ENCODE measurements at places on chromosomes 12 and 14.

DNA sequence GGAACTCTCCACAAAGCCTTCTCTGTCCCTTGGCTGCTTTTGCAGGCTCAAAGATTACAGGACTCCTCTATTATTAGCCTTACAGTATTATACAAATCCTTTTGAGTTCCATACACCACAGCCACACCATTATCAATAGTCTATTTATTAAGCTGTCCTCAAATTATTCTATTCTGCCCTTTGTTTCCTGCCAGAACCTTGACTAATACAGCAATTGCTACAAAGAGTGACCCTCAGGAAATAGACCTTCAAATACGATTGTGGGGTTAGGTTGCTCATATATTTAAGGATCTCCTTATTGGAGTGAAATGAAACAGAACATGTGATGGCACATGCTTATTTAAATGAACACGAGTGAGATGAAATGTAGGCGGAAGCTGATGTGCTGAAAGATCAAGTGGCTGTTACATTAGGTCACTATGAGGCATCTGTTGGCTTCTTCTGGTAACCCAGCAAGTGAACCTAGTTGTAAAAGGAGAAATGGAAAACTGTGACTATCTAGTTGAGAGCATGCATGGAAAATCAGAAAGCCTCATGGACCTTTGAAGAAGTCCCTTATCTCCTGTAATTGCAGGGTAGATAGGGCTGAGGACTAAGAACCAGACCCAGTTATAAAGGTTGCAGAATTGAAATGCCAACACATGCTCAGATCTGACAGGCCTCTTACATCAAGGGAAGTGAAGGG lies 75.5 kb downstream of the AVPR1A start:
- DNase-seq, result no peak

GRCh38 chr14:60515511-60516289 lies 6.8 kb downstream of the SIX6 start:
- peak; percentile 19 for DNase-seq

GRCh38 chr12:111283966-111284365 lies 84.9 kb downstream of the PHETA1 start:
- DNase-seq, result no peak

DNA sequence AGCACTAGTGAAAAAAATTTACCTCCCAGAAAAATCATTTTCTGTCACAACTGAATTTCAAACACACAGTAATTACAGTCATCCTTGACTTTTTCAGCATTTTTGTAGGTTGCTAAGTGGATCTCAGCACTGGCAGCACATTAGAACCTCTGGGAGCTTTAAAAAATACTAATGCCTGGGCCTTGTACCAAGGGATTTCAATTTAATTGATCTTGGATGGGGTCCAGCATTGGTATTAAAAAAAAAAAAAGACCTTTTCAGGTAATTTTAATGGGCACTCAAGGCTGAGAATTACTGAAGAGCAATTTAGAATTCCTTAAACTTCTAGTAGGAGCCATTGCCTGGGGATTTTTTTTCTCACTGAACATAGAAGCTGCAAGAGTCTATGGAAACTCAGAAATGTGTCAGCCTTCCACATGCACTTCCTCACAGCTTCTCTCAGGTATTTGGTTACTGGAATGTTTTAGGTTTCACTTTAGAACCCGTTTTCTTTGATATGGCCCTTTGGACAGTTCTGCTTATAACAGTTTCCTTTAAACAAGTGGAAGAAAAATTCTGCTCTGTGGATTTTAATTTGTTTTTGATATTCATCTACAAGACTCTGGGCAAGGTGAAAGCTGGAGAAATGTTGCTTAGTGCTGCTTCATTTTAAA lies 88.5 kb upstream of the DACT1 start:
- no peak for DNase-seq

- DNase-seq, result no peak
Measured at GRCh38 chr12:101599771-101600484, 5.2 kb downstream of the MYBPC1 start.

- DNase-seq, result no peak
Measured at GRCh38 chr12:41438854-41439541, 250.9 kb downstream of the PDZRN4 start.

- DNase-seq, result peak; percentile 29
Measured at GRCh38 chr14:104224506-104225277, 86.3 kb downstream of the KIF26A start.

GRCh38 chr12:12592930-12593329 lies 18.7 kb upstream of the CREBL2 start:
- DNase-seq, result no peak

DNA sequence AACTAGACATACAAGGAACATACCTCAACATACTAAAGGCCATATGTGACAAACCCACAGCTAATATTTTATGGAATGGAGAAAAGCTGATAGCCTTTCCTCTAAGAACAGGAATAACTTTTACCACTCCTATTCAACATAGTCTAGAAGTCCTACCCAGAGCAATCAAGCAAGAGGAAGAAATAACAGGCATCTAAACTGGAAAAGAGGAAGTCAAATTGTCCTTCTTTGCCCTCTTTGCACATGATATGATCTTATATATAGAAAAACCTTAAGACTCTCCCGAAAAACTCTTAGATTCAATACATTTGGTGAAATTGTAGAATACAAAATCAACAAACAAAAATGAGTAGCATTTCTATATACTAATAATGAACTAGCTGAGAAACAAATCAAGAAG lies 110.0 kb downstream of the ATP23 start:
- no peak for DNase-seq

DNA sequence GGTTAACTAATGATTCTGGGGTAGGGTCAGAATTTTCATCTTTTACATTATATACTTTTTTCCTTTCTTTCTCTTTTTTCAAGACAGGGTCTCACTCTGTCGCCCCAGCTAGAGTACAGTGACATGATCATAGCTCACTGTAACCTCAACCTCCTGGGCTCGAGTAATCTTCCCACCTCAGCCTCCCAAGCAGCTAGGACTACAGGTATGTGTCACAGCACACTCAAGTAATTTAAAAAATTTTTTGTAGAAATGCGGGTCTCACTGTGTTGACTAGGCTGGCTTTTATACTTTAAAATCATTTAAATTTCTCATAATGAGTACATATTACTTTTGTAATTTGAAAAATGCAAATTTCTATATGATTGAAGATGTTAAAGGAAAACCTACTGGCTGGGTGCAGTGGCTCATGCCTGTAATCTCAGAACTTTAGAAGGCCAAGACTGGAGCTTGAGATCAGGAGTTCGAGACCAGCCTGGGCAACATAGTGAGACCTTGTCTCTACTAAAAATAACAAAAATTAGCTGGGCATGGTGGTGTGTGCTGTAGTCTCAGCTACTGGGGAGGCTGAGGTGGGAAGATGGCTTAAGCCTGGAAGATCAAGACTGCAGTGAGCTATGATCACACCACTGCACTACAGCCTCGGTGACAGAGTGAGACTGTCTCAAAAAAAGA lies 25.7 kb downstream of the R3HDM2 start:
- DNase-seq, result peak; percentile 18

GRCh38 chr12:4956054-4956453 lies 46.3 kb downstream of the KCNA1 start:
- no peak for DNase-seq

- peak; percentile 38 for DNase-seq
Measured at GRCh38 chr14:68986926-68987652, 8.0 kb upstream of the ACTN1 start.

DNA sequence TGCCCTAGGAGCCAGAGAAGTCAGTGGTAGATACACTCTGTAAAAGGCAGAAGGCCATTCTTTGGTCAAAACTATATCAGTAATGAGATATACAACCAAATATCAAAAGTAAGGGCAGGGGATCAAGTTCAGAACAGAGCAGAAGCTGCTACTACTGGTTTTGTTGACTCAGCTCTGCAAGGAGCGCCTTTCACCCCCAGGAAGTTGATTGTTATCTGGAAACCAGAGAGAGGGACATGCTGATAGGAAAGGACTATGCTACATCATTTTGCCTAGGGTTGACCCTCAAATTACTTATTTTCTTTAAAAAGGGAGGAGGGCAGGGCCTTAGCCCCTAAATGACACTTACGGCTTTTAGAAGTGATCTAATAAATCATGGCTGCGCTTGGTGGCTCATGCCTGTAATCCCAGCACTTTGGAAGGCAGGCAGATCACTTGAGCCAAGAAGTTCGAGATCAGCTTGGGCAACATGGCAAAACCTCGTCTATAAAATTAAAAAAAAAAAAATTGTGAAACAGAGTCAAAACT lies 194.0 kb downstream of the KLHL28 start:
- DNase-seq, result no peak

DNA sequence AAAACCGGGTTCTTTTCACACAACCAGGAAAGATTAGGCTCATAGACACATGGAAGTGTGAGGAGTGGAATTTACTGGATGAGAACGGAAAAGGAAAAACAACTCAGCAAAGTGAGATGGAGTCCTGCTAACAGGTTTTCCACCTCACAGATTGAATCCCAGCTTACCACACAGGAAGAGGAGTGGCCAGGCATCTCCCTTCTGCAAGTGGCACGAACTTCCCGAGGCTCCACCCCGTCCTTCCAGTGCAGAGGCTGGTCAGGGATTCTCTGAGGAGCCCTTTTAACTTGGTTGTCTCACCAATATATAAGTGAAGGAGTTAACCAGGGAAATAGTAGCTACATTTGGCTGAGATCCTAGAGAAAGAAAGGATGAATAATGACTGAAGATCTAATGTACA lies 102.8 kb downstream of the SCAF11 start:
- DNase-seq, result no peak

DNA sequence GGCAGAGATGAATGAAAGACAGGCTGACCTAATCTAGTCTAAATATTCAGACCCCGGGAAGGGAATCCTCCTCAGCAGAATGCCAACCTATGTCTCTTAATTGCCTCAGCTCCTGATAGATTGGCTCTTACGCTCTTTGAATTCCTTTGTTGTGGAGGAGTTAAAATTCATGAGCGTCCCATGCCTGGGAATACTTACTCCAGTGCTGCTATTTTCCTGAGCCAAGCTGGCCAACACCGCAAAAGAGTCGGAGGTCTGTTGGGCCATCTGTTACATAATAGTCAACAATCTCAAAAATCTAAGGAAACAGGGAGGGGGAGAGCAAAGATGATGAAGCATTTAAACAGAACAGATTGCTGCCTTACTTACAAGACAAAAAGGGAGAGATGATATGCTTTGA lies 182.8 kb downstream of the ASCL1 start:
- no peak for DNase-seq

DNA sequence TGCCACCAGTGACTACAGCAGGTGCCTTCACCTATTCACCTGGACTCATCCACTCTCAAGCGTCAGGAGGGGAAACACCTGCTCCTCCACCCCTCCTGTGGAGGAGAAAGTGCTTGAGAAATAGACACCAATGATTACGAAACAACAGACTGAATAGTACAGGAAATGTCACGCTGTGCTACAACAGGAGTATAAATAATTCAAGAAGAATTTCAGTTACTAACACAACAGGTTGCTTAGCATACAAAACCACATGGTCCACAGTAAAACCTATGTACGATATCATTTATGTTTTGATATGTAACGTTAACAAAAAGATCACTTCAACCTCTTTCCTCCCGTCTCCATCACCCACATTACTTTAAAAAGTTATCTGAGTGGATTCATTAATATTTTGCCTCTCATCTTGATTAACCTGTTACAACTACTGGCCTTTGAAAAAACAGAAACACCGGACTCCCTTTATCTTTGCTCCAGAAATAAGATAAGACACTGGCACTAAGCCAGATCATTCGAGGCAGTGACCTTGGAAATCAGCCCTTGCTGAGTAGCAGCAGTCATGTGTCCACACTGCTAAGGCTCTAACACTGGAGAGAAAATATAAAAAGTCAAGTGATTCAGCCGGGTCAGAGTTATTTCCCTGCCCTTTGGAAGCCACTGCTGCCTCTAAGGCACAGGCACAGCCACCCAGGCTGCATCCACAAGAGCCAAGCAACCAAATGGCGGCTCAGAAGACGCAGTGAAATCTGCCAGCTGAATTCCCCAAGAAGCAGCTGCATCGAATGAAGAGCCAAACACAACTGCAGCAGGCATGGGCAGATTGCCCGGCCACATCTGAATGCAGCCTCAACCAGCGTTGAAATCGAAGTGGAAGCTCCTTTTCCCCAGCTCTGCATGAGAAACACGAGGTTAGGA lies 40.9 kb downstream of the NT5DC3 start:
- DNase-seq, result no peak

DNA sequence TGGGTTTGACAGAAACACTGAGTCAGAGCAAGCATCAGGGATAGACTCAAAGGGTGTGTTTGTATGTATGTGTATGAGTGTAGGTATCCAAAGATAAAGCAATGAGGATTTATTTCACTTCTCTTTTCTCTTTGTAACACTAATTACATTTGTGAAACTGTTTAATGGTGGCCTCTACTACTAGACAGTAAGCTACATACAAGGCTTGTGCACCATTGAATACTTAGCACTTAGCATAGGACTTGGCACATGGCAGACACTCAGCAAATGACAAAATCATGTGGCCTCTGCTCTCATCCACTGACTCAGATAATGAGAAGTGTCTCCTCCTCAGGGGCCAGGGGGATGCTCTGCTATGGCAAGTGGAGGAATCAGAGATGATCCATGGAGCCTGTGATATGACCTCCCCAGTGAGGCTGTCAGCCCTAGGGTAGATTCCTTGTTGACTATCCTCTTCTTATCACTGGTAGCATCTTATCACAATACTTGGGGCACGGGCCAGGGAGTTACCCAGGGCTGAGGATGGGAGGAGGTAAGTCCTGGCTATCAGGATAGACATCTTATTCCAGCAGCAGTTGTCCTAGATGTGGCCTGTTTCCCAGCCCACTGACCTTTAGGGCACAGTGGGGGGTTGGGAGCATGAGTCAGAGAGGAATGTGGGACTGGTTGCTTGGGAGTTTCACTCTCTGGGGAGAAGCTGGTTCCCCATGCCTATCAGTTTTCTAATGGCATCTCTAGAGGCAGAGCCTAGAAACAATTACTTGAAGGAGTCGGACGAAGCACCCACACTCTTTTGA lies 71.2 kb upstream of the HOXC13 start:
- DNase-seq, result no peak

- DNase-seq, result no peak
Measured at GRCh38 chr14:29993143-29993542, 65.5 kb upstream of the PRKD1 start.

- peak; percentile 84 for DNase-seq
Measured at GRCh38 chr12:127145929-127146789, 1120.8 kb upstream of the TMEM132C start.

- no peak for DNase-seq
Measured at GRCh38 chr14:105887692-105888091, 361.3 kb downstream of the TMEM121 start.

DNA sequence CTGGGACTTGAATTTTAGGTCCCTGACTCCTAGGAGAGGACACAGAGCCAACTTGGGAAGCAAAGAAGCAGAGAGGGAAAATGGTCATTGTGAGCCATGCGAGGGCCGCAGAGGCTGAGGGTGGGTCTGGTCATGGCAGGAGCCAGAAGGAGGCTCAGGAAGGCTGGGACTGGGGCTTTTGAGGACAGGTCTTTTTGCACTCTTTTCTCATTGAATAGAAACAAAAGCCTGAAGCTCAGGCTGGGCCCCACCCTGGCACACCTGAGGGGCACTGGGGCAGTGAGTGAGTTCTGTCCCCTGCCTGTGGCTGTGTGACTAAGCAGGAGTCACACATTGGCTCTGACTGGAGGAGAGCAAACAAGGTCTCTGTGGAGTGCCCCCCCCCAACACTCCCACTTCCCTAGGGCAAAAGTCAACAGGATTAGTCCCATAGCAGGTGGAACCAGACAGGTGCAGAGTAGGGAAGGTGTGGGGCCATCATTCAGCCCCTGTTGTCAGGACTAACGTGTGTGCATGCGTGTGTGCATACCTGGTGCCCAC lies 2.8 kb downstream of the KRT7 start:
- no peak for DNase-seq

- no peak for DNase-seq
Measured at GRCh38 chr12:66438601-66439000, 136.3 kb downstream of the HELB start.

Data from activated naive CD4-positive, alpha-beta T cell treated with anti-CD3 and anti-CD28 coated beads, Interleukin-2, amount 50 U/mL, for 16 hours (primary cell).